ENCODE measurements at places on chromosomes 6 and 20.

DNA sequence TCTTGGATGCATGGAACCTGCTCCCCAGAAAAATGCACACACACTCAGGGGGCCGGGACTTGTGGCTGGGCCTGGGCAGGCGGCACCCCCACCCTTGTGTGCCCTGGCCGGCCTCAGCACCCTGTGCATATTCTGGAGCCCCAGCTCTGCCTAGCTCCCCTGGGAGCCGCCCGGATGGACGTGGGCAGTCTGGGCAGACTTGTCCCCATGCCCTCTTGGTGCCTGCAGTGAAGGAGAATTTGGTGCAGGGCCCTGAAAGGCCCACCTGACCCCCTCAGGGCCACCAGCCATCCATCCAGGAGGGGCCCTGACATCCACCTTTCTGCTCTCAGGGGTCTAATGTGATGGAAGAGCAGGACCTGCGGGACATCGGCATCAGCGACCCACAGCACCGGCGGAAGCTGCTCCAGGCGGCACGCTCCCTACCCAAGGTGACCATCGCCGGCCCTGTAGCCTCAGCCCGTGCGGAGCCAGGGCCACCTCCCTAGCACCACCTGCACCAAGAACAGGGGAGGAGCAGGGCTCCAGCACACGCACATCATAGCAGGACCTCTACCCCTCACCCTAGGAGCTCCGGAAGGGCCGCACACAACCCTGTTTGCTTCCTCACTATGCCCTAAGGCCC lies 62.8 kb downstream of the TCP11 start:
- no peak for DNase-seq

- DNase-seq, result no peak
These were observed 38.1 kb downstream of the BICRAL start for GRCh38 chr6:42819803-42820511.

- no peak for DNase-seq
These were observed 185.1 kb downstream of the CARMIL1 start for GRCh38 chr6:25464225-25464624.

- no peak for DNase-seq
These were observed 3.7 kb upstream of the SIRPA start for GRCh38 chr20:1891263-1892118.

DNA sequence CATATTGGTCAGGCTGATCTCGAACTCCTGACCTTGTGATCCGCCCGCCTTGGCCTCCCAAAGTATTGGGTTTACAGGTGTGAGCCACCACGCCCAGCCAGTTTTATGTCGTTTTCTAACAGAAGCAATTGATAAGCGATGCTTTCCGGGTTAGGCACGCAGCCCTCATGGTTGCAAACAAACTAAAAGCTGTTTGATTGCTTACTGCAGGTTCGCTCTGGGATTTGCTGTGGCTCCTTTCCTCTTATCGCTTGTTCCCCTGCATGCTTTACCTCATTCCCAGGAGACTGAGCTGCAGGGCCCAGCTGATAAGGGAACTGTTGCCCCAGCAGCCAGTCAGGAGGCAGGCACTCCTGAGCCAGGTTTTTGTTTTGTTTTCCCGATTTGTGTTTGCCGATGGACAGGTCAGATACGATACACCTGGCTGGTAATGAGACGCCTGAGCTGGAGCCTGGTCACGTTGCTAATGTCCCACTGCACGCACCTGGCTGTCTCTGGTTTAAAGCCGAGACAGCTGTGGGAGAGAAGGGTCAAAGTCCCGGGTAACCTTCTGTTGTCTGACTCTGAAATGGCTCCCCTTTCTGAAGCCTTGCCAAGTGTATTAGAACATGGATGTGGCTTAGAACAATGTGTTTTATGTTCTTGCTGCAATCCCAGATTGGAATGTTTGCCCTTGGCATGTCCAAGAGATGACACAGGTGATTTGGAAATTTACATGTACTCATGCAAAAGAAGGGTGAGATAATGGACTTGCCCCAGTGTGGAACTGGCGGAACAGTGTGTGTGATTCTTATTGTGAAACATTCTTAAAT lies 19.9 kb downstream of the DSP start:
- DNase-seq, result no peak

DNA sequence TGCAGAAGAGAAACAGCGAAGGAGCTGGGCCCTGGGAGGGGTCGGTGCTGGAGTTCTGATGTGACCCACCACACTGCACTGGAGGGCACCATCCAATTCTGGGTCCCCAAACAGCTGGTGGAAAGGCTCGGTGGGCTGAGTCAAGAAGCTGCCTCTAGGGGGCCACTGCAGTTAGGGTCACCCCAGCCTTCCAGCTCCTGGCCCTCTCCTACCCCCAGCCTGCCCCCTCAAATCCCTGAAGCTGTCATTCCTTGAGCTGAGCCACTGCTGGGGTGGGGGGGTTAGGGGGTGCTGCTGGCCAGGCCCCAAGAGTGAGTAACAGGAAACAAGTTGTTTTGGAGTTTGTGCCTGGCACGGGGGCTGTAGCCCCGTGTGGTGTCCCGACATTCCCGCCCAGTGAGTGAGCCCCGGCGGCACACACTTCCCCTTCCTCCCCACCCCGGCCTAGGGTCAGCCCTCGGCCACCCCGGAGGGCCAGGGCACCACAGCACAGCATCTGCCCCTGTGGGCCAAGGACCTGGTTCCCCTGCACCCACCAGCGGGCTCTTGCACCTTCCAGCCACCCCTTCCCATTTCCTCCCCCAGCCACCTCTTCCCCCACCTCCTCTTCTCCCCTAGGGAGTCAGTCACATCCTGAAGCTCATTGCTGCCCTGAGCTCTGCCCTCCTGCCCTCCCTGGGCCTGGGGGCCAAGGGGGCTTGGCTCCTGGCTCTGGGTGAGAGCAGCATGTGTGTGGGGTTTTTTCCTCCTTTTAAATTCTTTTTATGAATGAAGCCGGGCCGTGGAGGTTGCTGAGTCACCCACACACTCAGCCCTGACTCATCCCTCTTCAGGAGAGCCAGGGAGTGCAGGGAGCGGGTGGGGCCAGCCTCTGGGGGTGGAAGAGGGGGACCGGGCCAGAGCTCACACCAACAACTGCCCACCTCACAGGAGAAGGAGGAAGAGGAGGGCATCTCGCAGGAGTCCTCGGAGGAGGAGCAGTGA lies 4.6 kb downstream of the SMIM29 start:
- peak; percentile 77 for DNase-seq

DNA sequence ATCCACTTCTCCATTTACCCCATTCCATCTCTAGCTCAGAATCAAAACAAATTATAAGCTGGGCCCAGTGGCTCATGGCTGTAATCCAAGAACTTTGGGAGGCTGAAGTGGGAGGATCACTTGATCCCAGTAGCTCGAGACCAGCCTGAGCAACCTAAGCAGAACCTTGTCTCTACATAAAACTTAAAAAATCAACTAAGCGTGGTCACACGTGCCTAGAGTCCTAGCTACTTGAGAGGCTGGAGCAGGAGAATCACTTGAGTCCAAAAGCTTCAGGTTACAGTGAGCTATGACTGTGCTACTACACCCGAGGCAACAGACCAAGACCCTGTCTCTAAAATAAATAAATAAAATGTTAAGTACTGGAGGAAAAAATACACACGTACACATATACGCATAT lies 74.7 kb upstream of the RUNX2 start:
- DNase-seq, result no peak

GRCh38 chr6:26494117-26494516 lies 6.0 kb upstream of the BTN1A1 start:
- no peak for DNase-seq

Measured in non-pigmented ciliary epithelial cell (primary cell).